ENCODE measurements at places on chromosomes 11 and 22.
A peak's percentile ranks its signal among the peaks of the same experiment; 100 is the strongest.

DNA sequence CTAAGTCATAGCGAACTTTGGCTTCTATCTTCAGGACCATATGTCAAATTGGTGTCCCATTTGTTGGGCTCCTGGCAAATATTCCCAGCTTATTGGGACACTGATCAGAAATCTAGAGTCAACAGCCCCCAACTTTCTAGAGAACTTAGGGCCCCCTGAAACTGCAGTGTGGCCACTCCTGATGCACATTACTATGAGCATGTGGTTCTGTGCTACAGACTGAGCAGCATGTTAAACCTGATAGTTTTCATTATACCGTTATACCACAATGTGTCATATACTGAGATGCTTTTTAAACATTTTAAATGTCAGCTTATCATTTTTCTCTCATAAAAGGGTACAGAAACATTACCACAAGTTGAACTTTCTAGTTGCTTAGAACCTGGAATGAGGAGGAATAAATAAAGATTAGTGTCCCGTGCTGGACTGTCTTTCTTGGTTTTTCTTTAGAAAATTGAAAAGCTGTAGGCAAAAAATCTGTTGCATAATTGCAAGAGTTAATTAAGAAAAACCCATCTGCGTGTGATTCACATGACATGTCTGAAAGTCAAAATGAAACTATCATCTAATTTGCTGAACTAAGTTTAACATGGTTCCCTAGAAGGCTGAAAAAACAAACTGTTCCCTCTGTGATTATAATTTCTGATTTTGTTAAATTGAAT lies 16.4 kb upstream of the CTSC start:
- DNase-seq = no peak

- no peak for DNase-seq
These were observed 24.1 kb upstream of the CLMP start for GRCh38 chr11:123219066-123219690.

DNA sequence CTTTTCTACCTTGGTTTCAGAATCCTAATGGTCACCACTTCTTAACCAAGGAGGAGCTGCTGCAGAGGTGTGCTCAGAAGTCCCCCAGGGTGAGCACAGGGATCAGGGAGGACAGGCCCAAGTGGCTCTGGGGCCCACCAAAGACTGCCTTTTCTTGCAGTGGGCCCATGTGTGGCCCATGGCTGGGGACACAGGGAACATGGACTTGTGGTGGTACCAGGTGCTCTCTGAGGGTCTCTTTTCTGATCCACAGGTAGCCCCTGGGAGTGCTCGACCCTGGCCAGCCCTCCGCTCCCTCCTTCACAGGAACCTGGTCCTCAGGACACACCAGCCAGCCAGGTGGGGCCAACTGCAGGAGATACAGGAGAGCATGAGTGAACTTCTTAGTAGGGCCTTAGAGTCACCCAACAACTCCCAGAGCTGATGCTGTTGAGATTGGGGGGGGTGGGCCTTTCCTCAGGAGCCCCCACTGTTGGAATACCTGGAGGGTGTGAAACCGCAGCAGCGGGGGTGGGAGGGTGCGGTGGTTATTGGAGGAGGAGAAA lies 2.0 kb downstream of the MUS81 start:
- DNase-seq = no peak

GRCh38 chr22:50056214-50056972 lies 1.7 kb downstream of the TTLL8 start:
- no peak for DNase-seq

- peak; percentile 14 for DNase-seq
These were observed 475 bp downstream of the PITPNB start for GRCh38 chr22:27918341-27919221.

GRCh38 chr22:49934891-49935557 lies 16.6 kb downstream of the CRELD2 start:
- no peak for DNase-seq

GRCh38 chr11:66715346-66716085 lies 13.5 kb downstream of the SPTBN2 start:
- no peak for DNase-seq

- no peak for DNase-seq
These were observed 32.8 kb upstream of the SCUBE1 start for GRCh38 chr22:43375951-43376455.

DNA sequence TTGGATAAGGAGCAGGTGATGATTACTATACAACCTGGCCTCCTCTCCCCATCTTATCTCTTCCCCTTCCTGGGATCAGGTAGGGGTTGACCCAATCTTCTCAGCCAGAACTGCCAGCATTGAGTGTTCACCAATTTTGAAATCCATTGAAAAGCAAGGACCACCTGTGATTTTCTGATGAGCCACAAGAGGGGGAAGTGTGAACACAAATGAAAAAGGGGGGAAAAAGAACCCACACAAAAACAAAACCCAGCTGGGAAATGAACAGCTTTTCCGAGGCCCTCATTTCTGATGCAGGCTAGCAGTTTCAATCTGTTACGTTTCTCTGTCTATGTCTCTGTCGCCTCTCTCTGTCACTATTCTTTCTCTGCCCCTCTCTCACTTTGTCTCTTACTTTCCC lies 161.9 kb downstream of the INSC start:
- DNase-seq = peak; percentile 36

DNA sequence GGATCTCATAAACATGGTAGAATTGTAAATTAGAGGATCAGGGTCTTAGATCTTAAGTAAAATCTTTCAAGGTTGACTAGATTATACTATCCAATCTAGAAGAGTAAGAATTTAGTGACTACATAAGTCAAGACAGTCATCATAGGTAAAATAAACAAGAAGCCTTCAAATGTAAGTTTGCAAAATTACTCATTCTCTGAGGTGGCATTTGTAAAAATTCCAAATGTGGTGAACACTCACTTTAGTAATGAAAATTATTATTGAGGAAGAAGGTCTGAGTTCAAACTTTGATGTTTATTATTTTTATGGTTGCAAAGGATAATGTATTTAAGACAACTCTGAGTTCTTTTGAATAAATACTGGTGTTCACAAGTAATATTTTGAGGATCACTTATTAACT lies 4.6 kb downstream of the HYLS1 start:
- no peak for DNase-seq
